ENCODE measurements at places on chromosomes 11 and 22.

- DNase-seq: no peak
These were observed 42.5 kb downstream of the LMO1 start for GRCh38 chr11:8221046-8221723.

- no peak for DNase-seq
These were observed 4.8 kb downstream of the SMIM38 start for GRCh38 chr11:69160296-69161116.

- no peak for DNase-seq
These were observed 91.7 kb upstream of the OR4B1 start for GRCh38 chr11:48124880-48125279.

DNA sequence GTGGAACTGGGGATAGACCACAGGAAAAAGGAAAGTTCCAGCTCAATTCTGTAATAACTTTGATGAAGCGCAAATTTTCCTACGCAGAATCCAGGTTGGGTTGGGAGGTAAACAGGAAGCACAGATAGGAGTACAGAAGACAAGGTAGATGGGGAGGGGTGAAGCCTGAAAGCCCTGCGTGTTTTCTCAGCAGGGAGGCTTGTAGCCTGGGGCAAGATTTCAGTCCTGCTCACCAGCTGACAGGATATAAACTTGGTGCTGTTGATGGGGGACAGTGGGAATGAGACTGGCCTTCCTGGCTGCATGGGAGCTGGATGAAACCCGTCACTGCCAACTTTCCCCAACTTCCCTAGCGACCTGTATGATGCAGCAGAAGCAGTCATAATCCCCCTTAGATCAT lies 114.9 kb downstream of the ARHGAP32 start:
- no peak for DNase-seq

DNA sequence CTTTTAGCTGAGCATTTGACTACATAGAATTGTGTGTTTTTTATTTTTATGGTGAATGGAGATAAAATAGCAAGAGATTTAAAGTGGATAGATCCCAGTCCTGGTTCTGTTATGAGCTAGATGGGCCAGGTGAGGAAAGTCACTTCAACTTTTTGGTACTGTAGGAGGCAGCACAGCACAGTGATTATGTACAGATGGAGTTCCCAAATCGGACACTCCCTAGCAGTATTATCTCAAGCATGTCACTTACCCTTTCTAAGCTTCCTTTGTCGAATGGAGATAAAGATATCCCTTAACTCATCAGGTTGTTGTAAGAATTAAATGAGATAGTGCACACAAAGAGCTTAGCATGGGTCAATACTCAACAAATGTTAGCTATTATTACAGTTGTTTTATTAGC lies 5.3 kb downstream of the EXPH5 start:
- no peak for DNase-seq

Data from CD4-positive, alpha-beta T cell treated with Interferon alpha-2 for 1 hour (primary cell).